ENCODE measurements at places on chromosomes 5 and 9.

DNA sequence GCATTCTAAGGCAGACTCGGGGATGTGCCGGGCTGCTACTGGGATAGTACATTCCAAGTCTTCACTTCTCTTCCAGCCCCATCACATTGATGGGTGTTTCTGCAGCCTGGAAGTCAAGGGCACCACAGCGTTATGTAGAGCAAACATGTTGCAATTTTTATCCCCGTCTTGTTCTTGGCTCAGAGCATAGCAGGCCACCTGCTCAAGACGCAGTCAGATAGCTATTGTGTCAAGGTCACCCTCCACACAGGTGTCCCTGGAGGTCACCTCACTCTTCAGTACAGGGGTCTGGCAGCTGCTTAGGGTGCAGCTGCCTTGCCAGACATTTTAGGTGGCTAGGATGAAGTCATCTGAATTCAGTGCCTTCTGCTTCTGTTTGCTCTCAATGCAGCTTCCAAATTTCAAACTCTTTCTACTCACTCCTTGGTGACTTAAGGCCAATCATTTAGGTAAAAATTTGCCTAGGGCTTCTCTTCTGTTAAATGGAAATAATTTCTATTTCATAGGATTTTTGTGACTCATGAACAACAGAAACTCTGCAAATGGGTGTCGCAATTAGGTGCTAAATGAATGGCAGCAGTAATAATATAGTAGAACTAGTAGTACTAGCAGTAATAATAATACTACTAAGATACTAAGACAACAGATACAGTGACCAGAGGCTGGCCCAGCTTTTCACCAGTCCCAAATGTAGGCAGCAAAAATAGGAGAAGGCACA, 24.3 kb downstream of the KCNV2 start:
- no peak for DNase-seq

DNA sequence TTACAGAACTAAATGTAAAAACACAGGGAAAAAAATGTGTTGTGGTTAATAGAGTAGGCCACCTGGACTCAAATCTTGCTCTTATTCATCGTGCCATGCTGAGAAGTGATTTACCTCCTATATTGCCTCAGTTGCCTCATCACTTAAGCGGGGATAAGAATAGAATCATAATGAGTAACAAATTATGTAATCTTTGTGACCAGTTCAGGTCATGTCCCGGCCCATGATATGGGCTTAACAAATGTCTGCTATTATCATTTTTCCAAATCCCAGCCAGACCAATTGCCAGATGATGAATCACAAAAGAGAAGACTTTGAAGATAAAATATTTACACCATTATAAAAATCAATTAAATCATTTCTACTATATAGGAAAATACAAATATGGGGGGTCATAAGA, 89.8 kb downstream of the CDH6 start:
- no peak for DNase-seq

GRCh38 chr5:1011741-1012312, 3.2 kb downstream of the NKD2 start:
- DNase-seq, result no peak

- peak; percentile 75 for DNase-seq
Observed at GRCh38 chr5:135493406-135494180, 41.4 kb upstream of the TIFAB start.

DNA sequence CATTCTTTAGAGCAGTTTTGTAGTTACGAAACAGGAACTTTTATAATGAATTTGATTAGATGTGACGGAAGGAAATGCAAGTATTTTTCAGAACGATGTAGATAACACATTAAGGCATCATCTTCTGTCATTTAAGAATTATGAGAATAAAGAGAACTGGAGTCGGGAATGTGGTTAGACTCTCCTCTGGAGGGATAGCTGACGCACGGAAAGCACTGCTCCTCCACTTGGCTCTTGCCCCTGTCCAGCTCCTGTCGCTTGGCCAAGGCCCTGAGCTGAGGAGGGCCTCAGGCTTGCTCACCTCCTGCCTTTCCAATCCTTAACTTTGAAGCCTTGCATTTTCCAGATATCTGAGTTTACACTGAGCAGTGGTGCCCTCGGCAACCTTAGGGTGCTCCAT, 60.5 kb downstream of the MAP1B start:
- DNase-seq, result no peak

DNA sequence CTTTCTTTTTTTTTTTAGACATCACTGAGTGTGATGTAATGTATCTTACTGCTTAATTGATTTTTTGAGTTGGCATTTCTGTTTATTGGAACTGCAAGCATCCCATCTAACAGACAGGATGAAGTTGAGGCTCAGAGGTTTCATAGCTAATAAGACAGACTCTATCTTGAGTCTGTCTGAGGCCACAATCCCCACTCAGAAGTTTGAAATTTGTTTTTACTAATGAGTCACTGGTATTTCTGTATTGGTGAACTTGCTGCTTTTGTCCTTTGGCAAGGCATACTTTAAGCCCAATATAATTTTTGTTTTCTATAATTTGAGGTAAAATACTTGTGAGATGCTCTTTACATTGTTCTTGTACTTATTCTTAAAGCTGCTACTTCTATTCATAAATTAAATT, 491.2 kb downstream of the PSAT1 start:
- DNase-seq, result no peak

GRCh38 chr9:79701651-79702050, 129.9 kb downstream of the TLE4 start:
- DNase-seq, result no peak

DNA sequence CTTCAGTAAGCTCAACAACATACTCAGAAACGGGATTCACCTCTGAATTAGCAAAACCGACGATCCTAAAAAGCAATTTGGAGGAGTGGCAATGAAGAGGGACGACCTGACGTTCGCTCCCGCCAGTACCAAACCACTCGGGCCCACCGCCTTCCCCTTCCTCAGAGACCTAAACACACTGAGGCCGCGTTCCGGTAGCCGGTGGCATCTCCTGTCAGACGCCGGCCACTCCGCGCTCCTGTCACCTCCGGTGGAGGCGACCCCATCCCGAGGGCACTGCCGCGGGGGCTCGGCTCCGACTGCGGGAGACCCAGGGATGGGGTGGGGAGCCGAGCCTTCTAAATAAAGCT, 617 bp downstream of the PPP6C start:
- no peak for DNase-seq

- DNase-seq, result no peak
Observed at GRCh38 chr5:11355491-11355890, 548.8 kb downstream of the CTNND2 start.

GRCh38 chr5:78899922-78900362, 85.2 kb downstream of the ARSB start:
- no peak for DNase-seq

GRCh38 chr5:133820507-133820906, 147.9 kb downstream of the C5orf15 start:
- no peak for DNase-seq

All from BJ (cell line).